ENCODE measurements at places on chromosomes 3 and 15.

- DNase-seq: no peak
Observed at GRCh38 chr3:44415421-44415820, 62.0 kb downstream of the ZNF445 start.

GRCh38 chr3:110664148-110664547 lies 407.5 kb upstream of the NECTIN3 start:
- no peak for DNase-seq

- DNase-seq: no peak
Observed at GRCh38 chr3:20511863-20512505, 326.0 kb upstream of the SGO1 start.

DNA sequence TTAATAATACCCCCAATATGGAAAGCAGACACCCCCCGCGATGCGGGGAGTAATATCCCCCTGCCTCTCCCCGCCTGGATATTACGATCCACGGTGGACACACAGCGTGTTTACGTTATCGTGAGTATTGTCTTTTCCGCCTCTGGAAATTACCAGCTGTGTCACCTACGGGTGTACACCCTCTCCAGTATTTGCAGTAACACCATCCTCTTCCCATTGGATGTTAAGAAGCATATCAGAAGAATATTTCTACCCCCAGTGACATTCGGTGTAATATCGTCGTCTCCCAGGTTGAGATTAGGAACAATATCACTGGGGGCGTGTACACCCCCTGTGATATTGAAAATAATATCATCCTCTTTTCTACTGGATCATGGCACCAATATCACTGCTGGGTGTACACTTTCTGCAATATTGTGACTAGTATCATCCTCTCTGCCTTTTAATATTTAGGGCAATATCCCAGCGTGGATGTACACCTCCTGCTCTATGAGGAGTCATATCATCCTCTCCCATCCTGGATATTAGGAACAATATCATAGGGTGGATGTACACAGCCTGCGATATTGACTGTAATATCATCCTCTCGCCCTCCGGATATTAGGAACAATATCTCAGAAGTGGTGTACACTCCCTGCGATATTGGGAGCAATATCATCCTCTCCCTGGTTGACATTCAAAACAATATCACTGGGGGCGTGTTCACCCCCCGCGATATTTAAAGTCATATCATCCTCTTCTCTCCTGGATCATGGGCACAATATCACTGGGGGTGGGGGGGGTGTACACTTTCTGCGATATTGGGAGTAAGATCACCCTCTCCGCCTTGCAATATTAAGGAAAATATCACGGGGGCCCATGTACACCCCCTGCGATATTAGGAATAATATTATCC lies 20.3 kb upstream of the BMF start:
- DNase-seq: no peak

DNA sequence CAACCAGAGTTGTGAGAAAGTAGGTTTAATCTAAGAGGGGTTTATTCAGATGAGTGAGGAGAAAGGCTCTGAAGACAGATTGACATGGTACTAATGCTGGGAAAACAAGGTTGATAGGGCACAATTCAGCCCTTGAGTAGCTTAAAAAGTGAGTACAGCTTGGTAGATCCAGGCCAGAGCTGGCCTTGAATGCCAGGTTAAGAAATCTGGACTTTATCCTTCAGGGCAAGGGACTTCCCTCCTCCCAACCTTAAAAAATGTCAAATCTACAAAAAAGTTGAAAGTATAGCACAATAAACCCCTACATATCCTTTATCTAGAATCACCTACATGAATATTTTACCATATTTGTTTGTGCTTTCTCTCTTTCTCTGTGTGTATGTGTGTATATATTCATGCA lies 7.9 kb downstream of the TM4SF18 start:
- no peak for DNase-seq

DNA sequence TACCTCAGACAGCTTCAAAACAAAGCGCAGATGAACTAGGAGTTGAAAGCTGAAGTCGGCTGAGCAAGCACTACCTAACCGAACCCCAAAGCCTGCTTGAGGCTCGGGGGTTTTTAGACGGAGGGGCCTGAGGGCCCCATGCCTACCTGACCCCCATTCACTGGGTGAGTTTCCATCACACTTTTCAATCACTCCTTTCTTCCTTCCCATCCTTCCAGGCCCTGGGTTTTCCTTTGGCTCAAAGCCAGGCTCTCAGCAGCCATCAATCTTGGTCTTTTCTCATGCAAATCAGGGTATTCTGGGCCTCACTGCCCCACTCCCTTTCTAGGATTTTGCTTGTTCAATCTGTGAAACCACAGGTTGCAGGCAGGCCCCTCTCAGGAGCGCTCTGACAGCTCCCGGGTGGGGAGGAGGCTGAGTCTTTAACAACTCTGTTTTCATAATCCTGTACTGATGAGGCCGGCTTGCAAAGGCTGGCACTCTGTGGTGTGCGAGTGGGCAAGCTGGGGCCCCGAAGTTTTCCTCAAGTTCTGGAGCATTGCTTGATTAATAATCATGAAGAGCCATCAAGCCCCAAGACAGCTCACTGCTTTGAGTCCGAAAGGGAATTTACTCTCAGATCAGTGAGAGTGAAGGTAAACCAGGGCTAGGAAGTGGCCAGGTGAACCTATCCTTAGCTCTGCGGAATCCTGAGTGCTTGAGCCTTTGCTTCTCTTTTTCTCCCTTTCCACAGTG lies 97.6 kb downstream of the FRMD4B start:
- no peak for DNase-seq

DNA sequence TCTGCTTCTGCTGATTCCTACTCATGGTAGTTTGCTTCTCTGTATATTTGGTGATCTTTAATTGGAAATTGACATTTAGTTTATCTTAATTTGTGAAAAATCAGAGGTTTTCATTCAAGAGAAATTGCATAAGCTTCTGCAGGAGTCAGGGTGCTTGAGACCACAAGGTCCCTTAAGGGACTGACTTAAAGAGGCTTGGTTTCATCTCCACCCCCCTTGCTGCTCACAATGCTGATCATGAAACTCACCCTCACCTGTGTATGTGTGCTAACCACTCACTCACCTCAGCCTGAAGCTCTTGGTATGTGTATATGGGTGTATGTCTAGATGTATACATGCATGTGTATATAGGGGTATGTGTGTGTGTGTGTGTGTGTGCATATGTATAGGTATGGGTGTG lies 11.4 kb downstream of the PGPEP1L start:
- DNase-seq: no peak

DNA sequence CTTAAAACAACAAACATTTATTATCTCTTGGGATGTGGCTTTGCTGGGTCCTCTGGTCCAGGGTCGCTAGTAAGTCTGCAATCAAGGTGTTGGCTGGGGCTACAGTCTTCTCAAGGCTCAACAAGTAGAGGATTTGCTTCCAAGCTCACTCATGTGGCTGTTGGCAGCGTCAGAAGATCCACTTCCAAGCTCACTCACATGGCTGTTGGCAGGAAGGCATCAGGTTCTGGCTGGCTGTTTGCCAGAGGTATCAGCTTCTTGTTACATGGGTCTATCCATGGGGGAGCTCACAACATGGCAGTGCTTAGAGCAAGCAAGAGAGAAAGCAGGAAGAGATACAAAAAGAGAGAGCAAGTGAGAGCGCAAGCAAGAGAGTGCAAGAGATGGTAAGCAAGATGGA lies 15.0 kb upstream of the BNC1 start:
- no peak for DNase-seq

DNA sequence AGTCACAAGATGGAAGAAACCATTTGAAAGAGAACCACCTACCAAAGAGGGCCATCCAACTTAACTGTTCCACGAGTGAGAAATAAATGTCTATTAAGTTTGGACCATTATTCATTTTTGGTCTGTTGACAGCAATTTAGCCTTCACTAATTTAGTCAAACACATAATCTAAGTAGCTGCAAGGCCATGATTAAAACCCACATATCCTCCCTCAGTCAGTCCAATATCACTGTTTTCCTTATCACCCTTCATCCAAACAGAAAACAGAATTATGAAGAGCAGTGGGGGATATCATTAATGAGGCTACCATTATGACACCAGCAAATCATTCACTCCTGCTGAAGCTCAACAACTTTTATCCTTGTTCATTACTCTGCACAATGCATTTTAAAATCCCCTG lies 52.0 kb downstream of the PIK3CB start:
- no peak for DNase-seq

- DNase-seq: no peak
Observed at GRCh38 chr3:46916799-46917198, 39.3 kb downstream of the PTH1R start.

GRCh38 chr15:37793851-37794250 lies 140.6 kb upstream of the TMCO5A start:
- no peak for DNase-seq

DNA sequence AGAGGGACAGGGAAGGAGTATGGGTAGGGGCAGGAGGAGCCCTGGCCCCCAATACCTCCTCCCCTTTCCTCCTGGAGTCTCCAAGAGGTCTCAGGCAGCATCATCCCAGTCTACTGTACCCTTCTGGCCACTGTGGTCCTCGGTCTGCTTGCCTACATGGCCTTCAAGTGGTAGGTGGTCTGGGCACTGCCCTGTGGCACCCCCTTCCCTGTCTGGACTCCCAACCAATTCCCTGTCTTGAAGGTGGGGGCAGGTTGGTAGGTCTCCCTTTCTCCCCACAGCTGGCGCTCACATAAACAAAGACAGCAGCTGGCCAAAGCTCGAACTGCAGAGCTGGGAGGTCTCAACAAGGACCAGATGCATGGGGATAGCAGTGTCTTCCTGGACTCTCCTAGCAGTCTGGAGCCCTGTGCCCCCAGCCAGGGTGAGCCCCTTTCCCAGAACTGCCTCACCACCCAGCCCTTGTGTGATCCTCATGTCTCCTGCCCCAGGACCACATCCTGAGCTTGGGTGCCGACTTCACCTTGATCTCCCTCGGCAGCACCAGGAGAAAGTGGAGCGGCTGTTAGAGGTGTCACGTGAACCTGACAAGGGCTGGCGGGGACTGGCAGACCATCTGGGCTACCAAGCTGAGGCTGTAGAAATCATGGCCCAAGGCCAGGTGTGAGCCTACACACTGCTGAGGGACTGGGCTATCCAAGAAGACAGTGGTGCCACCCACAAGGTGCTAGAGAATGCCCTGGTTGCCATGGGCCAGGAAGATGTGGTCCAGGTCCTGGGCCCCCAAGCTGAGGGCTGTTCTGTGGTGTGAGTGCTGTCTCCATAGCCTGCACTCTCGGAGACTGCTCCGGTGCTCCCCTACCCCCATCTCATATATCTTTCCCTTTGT lies 33.1 kb downstream of the NBEAL2 start:
- no peak for DNase-seq

- no peak for DNase-seq
Observed at GRCh38 chr3:55246033-55246432, 241.1 kb downstream of the WNT5A start.

Measured in stimulated activated CD8-positive, alpha-beta memory T cell treated with anti-CD3 and anti-CD28 coated beads, Interleukin-4, amount 100 ng/mL, for 1 hour (primary cell).